ENCODE measurements at places on chromosomes 5 and 9.

- DNase-seq, result no peak
These were observed 74.5 kb downstream of the COL5A1 start for GRCh38 chr9:134716067-134716466.

GRCh38 chr9:78304357-78304756 is 7.4 kb downstream of the PSAT1 start:
- no peak for DNase-seq

DNA sequence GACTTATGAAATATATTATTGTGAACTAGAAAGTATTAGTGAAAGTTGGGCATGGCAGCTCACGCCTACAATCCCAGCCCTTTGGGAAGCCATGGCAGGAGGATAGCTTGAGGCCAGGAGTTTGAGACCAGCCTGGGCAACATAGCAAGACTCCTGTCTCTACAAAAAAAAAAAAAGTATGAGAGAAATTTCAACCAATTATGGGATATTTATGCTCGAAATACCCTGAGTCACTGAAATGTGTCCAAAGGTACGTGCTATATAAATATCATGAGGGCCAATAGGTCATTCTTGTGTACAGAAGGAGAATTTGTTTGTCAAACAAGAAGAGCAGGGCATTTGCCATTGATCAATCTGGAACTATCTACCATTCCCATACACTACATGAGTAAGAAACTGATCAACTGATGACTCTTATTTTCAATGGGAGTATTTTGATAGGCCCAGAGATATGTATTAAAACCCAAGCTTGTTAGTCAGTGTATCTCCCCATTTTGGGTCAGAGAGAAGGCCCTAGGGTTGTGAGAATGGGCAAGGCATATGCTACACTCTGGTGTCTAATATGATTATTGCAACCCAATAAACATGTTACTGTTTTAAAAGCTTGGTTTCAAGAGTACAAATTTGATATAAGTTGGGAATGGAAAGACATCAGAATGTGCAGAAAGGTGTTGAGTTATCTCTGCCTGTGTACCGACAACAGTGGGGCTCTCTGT is 21.7 kb upstream of the HOMER1 start:
- no peak for DNase-seq

- DNase-seq, result no peak
These were observed 9.4 kb upstream of the MAMDC2 start for GRCh38 chr9:70034271-70034711.

GRCh38 chr5:174523311-174524071 is 200.9 kb upstream of the MSX2 start:
- no peak for DNase-seq

DNA sequence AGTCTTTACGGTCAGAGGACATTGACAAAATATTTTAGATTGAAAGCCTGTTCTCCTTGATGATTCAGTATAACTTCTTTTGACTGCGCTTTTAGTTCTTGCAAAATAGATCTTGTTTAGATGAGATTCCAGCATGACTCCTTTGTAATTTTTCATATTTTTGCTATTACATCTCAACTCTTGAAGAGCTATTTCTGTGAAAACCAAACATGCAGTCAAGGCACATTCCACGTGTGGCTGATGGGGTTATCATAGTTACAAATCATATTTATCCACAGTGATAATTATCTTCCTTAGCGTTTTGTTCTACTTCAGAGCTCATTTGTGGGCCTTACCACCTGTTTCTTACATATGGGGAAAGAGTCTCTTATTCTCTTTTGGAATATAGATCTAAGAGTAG is 238.8 kb upstream of the DMRT1 start:
- DNase-seq, result no peak

GRCh38 chr9:71485326-71485725 is 283.0 kb downstream of the CEMIP2 start:
- no peak for DNase-seq

DNA sequence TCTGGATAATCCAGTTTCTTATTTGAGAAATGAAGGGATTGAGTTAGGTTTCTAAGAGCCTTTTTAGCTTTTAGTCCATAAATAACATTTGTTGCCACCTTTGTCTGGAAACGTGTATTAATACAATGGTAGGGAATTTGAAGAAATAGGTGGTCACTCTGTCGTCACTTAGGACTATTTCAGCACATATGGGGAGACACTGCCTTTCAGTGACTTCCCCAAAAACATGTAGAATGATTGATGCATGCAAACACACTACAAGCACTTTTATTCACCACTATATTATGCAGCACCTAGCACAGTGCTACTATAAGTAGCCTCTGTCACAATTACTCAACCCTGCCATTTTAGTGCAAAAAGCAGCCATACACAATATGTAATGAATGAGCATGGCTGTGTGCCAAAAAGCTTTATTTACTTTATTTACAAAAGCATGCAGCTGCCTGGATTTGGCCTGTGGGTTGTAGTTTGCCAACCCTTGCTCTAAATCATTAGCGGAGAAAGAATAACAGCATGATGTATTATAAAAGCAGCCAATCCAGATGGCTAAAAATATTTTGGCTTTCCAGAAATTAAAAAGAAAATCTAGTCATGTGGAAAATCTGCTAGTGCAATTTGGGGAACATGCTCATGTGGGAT is 154.2 kb upstream of the HMHB1 start:
- no peak for DNase-seq

DNA sequence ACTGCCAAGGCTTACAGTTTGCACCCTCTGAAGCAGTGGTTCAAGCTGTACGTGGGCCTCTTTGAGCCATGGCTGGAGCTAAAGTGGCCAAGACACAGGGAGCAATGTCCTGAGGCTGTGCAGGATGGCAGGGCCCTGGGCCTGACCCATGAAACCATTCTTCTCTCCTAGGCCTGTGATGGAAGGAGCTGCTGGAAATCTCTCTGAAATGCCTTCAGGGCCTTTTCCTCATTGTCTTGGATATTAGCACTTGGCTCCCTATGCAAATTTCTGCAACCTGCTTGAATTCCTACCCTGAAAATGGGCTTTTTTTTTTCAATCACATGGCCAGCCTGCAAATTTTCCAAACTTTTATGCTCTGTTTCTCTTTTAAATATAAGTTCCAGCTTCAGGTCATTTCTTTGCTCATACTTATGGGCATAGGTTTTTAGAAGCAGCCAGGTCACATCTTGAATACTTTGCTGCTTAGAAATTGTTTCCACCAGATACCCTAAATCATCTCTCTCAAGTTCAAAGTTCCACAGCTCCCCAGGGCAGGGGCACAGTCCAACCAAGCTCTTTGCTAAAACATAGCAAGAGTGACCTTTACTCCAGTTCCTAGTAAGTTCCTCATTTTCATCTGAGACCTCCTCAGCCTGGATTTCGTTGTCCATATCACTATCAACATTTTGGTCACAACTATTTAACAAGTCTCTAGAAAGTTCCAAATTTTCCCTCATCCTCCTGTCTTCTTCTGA is 138.3 kb downstream of the OSTF1 start:
- DNase-seq, result no peak

GRCh38 chr5:108793207-108793606 is 45.5 kb downstream of the FER start:
- no peak for DNase-seq

Measured in stimulated activated naive CD8-positive, alpha-beta T cell treated with anti-CD3 and anti-CD28 coated beads, Interleukin-15, amount 100 ng/mL, for 72 hours (primary cell).